ENCODE measurements at places on chromosomes 16 and 17.

DNA sequence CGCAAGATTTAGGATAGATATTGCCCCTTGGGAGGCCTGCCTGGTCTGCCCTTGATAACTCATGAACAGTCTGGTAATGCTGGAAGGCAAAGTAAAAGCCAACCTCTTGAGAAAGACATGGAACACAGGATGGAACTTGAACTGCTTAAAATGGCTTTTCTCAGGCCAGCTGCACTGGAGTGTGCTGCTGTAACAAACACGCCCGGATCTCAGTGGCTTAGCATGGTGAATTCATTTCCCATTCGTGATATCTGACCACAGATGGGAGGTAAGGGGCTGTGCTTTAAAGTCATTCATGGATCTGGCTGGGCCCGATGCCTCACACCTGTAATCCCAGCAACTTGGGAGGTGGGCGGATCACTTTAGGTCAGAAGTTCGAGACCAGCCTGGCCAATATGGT, 113.2 kb downstream of the WWOX start:
- no peak for DNase-seq

GRCh38 chr16:4682616-4683254, 10.6 kb upstream of the NUDT16L1 start:
- no peak for DNase-seq

- no peak for DNase-seq
Measured at GRCh38 chr17:83193336-83194185, 114.2 kb downstream of the METRNL start.

GRCh38 chr17:35531160-35531559, 6.3 kb downstream of the SLFN12L start:
- DNase-seq, result no peak

GRCh38 chr17:11554542-11554941, 43.7 kb upstream of the DNAH9 start:
- no peak for DNase-seq

GRCh38 chr16:56814537-56815432, 50.2 kb upstream of the SLC12A3 start:
- DNase-seq, result no peak

DNA sequence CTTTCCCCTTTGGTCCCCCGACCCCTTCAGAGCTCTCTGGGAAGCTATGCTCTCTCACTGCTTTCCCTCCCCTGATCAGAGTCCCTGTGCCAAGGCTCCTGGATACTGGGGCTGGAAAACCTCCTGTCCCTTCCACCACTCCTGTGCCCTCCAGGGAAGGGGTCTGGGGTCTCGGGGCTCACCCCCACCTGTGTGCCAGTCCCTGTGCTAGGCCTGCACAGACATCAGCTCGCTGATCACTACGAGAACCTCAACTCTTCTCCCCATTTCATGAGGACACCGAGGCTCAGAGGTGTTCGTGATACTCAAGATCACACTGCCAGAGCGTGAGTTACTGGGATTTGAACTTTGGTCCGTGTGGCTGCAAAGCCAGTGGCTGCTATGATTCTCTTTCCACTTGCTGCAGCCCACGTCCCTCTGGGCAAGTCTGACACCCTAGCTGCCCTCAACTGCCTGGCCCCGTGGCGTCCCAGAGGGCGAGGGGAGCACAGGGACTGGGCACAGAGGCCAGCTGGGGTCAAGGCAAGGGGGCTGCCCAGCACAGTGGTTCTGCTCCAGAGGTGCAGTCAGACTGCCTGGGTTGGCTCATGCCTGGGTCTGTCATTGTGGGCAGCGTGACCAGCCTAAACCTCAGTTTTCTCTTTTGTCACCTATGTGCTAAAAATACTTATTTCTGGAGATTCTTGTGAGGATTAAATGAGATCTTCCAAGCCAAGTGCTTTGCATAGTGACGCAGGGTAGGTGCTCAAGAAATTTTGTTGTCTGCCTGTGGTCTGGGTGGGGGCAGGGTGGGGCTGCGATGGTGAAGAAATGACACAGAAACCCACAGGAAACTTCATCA, 43.8 kb upstream of the TOB1 start:
- peak; percentile 53 for DNase-seq
